ENCODE measurements at places on chromosomes 7 and 10.

GRCh38 chr10:100468978-100469377 lies 6.2 kb downstream of the WNT8B start:
- DNase-seq = no peak

DNA sequence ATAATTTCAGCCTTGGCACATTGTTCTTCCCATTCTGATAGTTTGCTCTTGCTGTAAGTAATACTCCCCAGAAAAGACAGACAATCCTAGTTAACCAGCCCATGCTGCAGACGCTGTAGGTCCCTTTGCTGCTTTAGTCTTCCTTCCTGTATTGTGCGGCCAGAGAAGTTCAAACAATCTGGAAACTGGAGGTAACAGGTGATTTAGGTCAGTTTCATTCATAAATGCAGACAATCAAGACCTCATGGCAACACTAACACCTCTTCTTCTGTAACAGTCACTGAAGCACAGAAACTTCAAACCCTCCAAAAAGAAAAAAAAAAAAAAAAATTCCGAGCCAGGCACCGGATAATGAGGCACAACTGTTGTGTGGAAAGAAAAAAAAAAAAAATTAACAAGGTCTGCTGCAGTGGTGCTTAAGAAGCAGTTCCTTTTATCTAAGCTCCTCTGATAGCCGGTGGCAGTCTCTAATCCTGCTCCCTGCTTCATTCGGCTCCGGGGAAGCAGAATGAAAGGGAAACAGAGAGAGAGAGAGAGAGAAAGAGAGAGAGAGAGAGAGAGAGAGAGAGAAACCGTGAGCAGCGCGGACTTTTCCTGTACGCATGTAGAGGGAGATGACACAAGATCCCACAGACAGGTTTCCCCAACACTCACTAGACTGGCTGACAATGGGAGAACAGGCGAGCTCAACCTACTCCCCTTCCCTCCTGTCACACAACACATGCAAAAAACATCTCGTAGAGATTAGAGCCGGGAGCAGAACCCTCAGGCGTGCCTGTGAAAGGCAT lies at the start of gene SEMA3A:
SEMA3A (minus strand) TSS at position 306 of the 788 bp plus-strand sequence; CDS start at position 103, 203 bp downstream.
- peak; percentile 67 for DNase-seq

- no peak for DNase-seq
Observed at GRCh38 chr10:72162978-72163377, 52.8 kb upstream of the ANAPC16 start.

DNA sequence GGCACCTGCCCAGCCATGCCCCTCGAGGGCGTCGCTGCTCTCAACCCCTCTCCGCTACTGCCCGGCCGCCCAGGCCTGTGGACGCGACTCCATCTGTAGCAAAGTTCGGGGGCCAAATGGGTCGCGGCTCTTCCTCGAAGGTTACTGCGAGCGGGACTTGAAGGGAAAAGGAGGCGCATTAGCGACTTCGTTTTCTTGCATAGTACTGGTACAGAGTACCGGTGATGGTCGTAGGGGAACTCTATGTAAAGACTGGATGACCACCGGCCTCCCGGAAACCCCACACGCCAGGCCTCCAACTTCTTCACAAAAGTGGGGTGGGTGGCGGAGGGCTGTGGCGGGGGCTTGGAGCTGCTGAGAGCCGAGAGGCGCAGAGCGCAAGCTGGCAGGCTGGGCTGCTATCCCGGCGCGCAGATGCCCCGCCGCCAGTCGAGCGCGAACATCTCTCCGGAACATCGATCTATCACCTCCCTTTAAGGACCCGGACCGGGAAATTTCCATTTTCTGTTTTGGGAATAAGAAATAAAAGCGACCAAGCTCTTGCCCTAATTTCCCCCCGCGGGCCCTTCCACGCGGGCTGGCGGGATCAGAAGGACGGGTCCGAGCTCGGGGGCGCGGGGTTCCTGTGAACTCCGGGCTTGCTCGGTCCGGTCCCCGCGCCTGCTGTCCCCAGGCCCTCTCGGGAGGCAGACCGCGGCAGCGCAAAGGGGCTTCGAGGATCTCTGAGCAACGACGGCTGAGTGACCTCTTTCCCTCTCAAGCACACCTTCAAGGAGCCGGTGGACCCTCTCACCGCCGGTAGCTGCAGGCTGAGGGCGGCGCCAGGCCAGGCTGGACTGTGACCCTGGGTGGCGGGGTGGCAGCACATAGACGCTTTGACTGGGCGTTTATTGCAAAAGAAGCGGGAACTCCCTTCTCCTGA lies 12.2 kb upstream of the FEZF1 start:
- peak; percentile 50 for DNase-seq

- no peak for DNase-seq
Observed at GRCh38 chr7:110400411-110400810, 690.5 kb upstream of the LRRN3 start.

GRCh38 chr10:131892806-131893675 lies 7.8 kb upstream of the PPP2R2D start:
- no peak for DNase-seq

Measured in small intestine (tissue), 16 donors.